Activated T-cell treated with anti-CD3 and anti-CD28 coated beads, Interleukin-2, amount 50 U/mL, for 1 hour (primary cell): ENCODE measurements at places on chromosomes 6 and 20.

- DNase-seq = no peak
These were observed 67.4 kb downstream of the UST start for GRCh38 chr6:148814082-148814790.

- DNase-seq = peak; percentile 73
These were observed 32.8 kb downstream of the GFOD1 start for GRCh38 chr6:13454286-13455221.

DNA sequence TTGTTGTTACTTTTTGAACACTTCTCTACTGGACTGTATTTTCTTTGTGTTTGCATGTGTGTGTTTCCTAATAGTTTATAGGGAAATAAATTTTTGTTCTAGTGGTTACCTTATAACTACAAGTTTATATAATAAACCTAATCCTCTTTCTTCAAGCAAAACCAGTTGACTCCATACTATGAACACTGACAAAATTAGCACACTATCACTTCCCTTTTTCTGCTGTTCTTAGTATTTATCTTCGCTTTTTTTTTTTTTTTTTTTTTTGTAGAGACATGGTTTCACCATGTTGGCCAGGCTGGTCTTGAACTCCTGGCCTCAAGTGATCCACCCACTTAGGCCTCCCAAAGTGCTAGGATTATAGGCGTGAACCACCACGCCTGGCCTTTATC is 25.0 kb upstream of the C6orf62 start:
- no peak for DNase-seq

GRCh38 chr6:146857980-146858347 is 259.2 kb downstream of the ADGB start:
- peak; percentile 19 for DNase-seq
